ENCODE measurements at places on chromosomes 11 and 22.

- no peak for DNase-seq
These were observed 89.9 kb upstream of the AMOTL1 start for GRCh38 chr11:94678236-94678635.

DNA sequence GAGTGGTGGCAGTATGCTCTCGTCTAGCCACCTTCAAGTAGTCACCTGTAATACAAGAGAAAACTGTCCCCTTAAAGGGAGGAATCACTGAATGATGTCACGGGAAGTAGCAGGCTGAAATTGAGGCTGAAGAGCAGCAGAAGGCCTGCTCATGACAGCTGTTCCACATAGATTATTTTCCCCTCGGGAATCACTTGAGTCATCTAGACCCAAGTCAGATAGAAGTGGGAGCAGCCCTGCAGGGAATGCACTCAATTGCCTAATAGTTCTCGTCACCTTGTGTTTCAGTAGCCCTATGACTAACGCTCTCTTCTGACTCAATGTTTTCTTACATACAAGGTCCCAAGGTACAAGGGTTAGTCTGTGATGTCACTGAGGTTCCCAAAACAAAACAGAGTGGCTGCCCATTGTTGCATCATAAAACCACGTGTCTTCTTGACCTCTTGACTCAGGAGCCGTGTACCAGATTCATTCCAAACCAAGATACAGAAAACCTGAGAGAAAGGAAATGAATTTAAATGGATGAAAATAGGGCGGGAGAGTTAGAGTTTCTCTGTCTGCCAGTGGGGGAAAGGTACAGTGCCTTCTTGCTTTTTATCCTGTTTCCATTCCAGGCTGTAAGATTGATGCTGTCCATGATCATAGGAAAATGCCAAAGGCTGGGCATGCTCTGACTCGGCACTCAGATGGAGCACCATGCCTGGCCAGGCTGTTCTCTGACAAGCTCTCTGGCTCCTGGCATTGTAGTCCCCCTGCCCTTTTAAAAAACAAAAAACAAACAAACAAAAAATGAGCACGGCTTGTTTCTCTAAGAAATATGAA, 21.6 kb upstream of the C11orf96 start:
- DNase-seq = no peak

DNA sequence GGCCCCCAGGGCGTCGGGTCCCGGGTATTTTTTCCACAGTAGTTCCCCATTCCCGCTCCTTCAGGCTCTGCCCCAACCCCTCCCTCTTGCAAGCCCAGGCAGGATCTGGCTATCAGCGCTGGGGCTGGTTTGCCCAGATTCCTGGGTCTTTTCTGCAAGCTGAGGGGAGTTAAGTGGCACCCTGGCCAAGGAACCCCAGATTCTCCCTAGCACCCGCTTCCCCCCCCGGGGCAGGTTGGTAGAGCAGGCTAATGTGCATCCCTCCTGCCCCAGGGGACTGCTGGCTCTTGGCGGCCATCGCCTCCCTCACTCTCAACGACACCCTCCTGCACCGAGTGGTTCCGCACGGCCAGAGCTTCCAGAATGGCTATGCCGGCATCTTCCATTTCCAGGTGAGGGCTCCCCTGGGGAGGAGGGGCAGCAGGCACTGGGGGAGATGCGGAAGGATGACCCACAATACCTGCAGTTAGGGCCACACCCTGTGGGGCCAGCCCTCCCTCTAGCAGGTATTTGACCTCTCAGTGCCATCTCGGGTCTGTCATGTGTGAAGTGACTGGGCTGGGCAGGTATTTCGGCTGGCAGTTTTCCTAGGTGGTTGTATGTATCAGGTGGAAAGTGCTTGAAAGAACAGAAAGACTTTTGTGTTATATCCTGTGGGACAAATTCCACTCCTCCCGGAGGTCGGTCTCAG, 1.6 kb downstream of the CAPN1 start:
- DNase-seq = peak; percentile 46

DNA sequence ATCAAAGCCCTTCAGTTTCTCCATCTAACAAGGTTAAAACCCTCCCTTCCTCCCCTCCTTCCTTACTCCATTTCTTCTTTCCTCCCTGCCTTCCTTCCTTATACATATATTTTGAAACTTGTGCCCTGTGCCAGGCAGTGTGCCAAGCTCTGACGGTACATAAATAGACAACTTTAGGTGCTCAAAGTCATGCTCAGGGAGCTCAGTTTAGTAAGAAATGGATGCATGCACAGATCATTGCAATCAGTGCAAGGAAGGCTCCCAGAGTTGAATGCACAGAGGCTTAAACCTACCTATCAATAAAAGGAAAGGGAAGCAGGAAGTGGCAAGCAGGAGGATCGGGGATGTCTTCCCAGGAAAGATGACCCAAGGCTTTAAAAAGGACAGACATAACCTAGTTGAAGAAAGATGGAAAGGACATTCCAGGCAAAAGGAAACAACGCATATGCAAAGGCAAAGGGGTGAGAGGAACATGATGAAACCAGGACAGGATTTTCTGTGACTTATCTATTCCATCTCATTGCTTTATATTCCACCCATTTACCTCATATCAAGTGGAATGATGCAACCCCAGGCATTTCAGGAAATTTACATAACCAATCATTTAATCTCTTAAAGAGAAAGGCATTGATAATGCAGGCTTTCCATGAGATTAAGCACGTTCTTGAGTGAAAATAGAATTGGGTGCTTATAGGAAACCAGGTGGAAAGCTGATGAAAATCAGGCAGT, 13.2 kb downstream of the FZD4 start:
- no peak for DNase-seq

GRCh38 chr22:39336411-39336810, 13.4 kb upstream of the SYNGR1 start:
- no peak for DNase-seq

DNA sequence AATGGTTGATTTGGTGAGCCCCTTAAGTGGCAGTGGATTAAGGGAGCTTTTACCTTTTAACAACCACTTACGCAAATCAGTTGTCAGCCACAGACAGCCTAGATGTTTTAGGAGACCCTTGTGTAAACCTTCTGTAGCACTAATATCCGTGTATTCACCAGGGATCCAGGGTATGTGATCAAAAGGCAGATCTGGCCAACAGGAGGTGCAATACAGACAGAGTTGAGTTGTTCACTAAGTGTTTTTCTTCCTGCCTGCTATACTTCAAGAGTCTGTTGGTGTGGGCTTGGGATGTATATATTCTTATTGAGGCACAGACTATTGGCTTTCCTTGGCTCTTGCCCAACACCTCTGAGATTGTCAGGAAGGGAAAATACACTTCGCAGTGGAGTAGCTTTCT, 175.1 kb downstream of the FAT3 start:
- DNase-seq = no peak

GRCh38 chr11:108111126-108111525, 10.2 kb upstream of the ACAT1 start:
- DNase-seq = no peak

- peak; percentile 48 for DNase-seq
These were observed 3.9 kb upstream of the DNAJB13 start for GRCh38 chr11:73946798-73947458.

GRCh38 chr11:21561581-21561980, 631.3 kb upstream of the ANO5 start:
- DNase-seq = no peak

- no peak for DNase-seq
These were observed 58.5 kb downstream of the TNRC6B start for GRCh38 chr22:40236131-40236665.

GRCh38 chr22:47357086-47357485, 594.6 kb downstream of the TBC1D22A start:
- DNase-seq = no peak

DNA sequence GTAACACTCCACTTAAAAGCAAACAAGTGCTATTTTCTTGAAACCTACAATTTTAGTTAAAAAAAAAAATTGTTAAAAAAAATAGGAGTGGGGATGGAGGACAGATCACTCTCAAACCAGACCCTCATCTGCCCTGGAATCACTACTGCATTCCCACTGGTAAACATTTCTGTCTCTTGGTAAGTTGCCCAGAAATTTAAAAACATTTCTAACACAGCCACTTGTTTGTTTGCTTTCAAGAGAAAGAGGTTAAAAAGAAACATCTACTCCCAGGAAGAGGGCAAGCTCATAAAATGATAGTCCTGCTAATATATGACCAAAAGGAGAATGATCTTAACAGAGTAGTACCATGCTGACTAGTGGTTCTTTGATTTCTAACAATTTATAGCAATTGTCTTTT, 83.3 kb downstream of the SGSM3 start:
- DNase-seq = no peak

DNA sequence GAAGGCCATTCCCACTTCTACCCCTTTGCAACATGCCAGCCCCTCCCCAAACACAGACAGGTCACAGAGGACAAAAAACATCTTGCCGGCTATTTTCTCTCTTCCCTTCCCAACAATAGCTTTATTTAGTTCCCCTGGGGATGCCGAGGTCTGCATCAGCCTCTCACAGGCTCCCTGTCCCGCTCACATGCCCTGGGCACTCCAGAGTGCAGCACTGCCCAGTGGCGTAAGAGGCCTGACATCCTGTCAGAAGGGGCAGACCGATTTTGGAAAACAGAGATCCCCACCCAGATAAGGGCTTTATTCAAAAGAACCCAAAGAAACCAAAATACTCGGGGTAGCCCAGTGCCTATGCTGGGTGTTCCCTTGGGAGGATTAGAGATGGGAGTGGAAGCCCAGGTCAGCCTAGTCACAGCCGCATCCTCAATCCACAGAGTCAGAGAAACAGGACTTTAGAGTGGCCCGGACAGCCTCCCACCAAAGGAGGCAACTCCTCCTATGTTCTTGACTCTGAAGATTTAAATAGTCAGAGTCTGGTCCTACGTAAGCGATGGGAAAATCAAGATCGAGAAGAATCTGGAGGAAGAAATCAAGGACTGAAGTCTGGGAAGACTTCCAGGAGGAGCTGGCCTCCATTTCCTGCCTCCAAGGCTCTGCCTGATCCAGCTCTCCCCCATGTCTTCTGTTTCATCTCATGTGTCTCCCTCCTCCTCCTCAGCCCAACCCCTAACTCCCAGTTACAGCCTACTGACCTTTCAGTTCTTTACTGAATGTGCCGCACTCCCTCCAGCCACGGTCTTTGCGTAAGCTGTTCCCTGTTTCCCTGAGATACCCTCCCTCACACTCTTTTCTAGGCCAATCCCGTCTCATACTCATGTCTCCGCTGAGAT, 129.3 kb downstream of the FBXO7 start:
- no peak for DNase-seq

DNA sequence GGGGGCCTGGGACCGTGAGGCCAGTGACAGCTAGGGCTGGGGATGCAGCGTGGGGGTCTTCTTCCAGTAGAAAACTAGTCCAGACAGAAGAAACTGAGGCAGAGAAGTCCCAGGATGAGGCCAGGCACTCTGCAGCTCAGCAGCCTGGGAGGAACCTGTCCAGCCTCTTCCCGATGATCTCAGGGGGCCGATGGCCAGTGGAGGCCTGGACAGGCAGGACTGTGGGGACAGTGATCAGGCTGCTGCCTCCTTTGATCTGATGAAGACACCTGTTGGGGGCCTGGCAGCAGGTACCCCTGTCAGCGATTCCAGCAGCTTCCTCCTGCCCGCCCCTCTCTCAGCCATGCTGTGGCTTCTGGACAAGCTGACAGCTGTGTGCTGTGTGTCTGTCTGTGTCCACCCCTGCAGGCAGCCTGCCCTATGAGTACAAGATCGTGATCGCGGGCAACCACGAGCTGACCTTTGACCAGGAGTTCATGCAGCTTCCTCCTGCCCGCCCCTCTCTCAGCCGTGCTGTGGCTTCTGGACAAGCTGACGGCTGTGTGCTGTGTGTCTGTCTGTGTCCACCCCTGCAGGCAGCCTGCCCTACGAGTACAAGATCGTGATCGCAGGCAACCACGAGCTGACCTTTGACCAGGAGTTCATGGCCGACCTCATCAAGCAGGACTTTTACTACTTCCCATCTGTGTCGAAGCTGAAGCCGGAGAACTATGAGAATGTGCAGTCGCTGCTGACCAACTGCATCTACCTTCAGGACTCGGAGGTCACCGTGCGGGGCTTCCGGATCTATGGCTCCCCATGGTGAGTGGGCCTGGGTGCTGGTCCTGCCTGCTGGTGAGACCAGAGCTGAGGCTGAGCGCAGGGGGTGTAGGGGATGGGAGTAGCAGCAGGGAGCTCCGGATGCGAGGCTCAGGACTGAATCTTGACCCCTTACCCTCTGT, 62.6 kb downstream of the MPPED1 start:
- DNase-seq = no peak

- no peak for DNase-seq
These were observed 550.7 kb downstream of the INSC start for GRCh38 chr11:15665368-15665871.

DNA sequence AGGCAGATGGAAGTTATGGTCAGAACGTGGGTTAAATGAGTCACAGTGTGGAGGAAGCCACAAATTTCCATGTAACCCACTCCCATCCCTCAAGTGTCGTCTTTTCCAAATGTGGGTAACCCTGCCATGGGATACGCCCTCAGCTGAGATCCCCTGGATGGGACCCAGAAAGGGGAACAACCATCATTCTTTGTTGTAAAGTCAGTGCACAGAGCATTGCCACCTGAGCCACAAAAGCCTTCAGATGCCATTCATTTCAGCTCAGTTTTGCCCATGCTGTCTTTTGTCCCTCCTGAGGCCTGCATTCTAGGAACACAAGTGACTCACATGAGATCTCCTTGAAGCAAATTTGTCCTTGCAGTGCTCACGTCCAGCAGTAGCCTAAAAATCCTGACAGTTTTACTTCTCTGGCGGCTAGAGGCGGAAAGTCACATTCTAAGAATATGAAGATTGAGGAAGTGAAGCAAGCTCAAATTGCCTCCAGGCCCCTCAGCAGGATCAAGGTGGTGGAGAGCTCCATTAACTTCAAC, 30.6 kb downstream of the MMP13 start:
- no peak for DNase-seq

- DNase-seq = no peak
These were observed 39.6 kb downstream of the UBASH3B start for GRCh38 chr11:122695076-122695615.

- DNase-seq = no peak
These were observed 4.7 kb upstream of the ARHGAP42 start for GRCh38 chr11:100682247-100682969.

GRCh38 chr11:46293641-46294103, 16.2 kb downstream of the CREB3L1 start:
- no peak for DNase-seq

DNA sequence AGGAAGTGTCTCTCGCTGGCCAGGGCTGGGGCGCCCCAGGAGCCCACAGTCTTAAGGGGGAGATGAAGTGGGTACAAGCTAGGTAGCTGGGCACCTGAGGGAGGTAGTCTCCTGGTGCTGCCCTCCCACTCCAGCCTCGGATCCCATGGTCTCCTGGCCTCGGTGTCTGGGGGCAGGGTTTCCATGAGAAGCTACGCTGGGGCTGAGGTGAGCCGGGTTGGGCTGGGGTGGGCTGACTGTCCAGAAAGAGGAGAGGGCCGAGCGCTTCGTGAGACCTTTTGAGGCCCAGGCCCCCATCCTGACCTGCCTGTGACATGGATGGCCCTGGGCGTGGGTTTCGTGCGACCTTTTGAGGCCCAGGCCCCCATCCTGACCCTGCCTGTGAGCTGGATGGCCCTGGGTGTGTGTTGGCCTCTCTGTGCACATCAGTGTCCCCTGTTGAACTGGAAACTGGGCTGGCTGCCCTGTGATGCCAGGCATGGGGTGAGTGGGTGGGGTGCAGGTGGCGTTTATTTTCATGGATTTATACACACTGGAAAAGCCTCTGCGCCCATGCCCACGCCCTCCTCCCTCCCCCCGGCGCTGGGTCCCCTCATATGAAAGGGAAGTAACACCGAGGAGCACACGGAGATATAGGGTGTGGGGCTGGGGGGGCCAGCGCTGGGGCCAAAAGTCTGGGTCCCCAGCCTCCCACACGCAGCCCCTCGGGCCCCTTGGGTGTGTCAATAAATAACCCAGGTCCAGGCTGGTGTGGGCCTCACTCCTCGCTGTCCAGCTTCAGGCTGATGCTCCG, 8.6 kb downstream of the AIP start:
- no peak for DNase-seq

GRCh38 chr22:31973739-31974138, 29.4 kb downstream of the YWHAH start:
- DNase-seq = no peak

All from DMS79 (cell line).